NCI-H510A (cell line): ENCODE measurements at places on chromosomes 1 and 21.

- no peak for DNase-seq
Observed at GRCh38 chr1:66526991-66527390, 7.0 kb upstream of the SGIP1 start.

GRCh38 chr1:58929671-58930325 is 146.0 kb upstream of the JUN start:
- DNase-seq: no peak

- peak; percentile 100 for DNase-seq
Observed at GRCh38 chr1:43147625-43148327, 24.3 kb downstream of the EBNA1BP2 start.

DNA sequence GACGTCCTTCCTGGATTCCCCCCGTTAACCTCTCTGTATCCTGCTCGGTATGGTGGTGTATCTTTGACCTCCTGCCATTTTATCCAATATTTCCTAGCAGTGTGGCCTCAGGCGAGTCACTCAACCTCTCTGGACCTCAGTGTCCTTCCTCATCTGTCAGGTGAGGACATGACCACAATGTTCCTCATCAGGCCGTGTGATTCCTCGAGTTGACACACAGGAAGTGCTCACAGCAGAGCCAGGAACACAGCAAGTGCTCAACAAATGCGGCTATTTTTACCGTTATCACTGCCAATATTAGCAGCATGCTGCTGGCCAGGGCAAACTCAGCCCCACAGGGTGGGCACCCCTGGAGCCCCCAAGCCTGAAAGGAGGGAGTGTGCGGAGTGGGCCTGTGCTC is 450.2 kb downstream of the KIF26B start:
- DNase-seq: no peak

GRCh38 chr1:247576514-247576913 is 11.6 kb upstream of the OR2G2 start:
- no peak for DNase-seq

- no peak for DNase-seq
Observed at GRCh38 chr1:9061252-9061960, 8.0 kb downstream of the SLC2A5 start.

GRCh38 chr1:108502624-108503023 is 52.5 kb downstream of the NBPF6 start:
- DNase-seq: no peak

DNA sequence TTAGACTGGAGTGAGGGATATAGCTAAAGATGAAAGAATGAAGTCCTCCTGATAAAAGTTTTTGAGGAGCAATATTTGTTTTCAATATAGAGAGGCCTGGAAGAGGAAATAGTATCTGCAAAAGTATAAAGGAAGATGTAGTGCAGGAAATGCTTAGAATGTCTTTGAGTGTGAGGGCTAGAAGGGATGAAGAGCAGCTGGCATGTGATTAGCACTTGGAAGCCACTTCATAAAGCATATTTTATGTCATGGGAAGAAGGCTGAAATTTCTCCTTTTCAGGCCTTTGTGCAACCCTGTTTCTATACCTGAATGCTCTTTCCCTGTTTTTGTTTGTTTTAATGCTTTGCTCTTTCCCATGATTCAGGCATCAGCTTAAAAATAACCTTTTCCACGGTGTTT is 323.3 kb upstream of the DEPDC1 start:
- DNase-seq: no peak

DNA sequence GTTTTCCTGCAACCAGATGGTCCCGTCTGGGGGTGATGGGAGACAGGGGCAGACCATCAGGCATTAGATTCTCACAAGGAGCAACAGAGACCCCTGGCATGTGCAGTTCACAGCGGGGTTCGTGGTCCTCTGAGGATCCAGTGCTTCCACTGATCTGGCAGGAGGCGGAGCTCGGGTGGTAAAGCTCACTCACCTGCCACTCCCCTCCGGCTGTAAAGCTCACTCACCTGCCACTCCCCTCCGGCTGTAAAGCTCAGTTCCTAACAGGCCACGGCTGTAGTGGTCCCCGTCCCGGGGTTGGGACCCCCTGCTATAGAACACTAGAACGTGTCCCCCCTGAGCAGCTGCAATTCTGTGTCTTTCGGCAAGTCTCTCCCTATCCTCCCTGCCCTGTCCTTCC is 4.6 kb downstream of the KRTAP10-12 start:
- no peak for DNase-seq

GRCh38 chr1:214116258-214116657 is 128.5 kb downstream of the PROX1 start:
- no peak for DNase-seq

DNA sequence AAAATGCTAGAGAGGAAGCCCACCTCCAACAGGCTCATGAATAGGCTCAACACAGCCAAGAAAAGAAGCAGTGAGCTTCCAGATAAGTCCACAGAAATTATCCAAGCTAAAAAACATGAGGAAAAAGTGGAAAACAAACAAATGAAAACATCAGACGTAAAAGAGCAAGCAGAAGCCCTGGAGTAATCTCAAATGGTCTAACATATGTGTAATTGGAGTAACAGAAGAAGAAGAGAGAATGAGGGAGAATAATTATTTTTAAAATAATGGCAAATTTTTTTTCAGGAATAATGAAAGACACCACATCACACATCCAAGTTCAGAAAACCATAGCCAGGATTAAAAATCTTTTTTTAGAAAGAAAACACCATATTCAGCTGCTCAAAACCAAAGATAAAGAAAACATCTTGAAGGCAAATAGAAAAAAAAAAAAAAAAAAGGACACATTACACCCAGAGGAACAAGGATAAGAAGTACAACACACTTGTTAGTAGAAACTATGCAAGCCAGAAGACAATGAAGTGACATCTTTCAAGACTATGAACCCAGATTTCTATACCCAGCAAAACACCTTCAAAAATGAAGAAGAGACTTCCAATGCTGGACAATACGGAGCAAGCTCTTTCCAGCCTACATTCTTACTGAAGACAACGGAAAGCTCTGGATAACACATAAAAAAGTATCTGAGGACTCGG is 10.6 kb upstream of the SUMO3 start:
- DNase-seq: no peak

DNA sequence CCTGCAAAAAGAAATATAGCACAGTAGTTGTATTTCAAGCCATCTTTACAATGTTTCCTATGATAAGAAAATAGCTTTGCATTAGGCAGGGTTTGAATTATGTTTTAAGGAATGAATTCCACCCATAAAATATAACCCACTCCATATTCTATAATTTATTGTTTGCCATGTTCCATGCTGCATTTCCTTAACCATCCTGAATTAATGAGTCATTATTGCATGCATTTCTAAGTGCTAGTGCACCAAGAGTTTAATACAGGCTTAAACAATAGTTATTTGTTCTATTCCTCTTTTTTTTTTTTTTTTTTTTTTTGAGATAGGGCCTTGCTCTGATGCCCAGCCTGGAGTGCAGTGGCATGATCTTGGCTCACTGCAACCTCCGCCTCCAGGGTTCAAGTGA is 45.2 kb downstream of the MIGA1 start:
- DNase-seq: no peak

DNA sequence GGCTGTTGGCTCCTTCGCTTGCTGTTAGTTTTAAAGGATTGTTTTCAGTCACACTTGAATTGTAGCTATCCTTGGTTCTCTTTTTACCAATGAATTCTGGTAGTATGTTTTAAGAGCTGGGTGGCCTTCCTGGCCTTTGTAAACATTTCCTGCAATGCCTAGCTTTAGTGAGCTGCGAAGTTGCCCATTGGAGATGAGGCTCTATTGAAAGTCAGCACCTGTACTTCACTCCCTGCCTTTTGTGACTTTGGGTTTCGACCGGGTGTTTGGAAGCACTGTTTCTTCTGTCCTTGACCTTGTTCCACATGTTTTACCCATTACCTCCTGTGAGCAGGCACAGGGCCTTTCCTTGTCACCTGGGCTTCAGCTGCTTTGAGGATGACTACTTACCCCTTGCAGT is 64.7 kb downstream of the DYRK1A start:
- no peak for DNase-seq

- no peak for DNase-seq
Observed at GRCh38 chr1:19074902-19075721, 118.6 kb upstream of the IFFO2 start.

- DNase-seq: no peak
Observed at GRCh38 chr1:10529765-10530164, 55.0 kb downstream of the PEX14 start.
